Mucosa of gallbladder (tissue), 1 donor: ENCODE measurements at places on chromosomes 6 and 20.

- DNase-seq, result no peak
These were observed 197.0 kb downstream of the DLL1 start for GRCh38 chr6:170093658-170094596.

- no peak for DNase-seq
These were observed 81.0 kb downstream of the AKAP7 start for GRCh38 chr6:131216246-131216645.

DNA sequence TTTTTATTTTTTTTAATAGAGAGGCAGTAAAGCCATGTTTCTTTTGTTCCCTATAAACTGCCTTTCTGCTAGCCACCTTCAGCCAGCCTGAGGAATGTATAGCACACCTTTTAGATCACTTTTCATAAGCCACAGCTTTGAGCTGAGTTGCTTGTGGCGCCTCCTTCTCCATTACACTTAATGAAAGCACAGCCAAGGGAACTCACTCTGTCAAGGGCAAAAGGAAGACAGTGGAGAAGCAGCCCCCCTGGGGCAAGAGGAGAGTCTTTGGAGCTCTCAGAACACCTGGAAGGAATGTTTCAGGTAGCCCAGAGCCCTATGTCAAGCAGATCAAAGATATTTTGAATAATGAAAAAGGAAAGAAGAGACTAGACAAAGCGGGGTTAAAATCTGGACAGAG is 235.1 kb downstream of the CLIC5 start:
- no peak for DNase-seq

DNA sequence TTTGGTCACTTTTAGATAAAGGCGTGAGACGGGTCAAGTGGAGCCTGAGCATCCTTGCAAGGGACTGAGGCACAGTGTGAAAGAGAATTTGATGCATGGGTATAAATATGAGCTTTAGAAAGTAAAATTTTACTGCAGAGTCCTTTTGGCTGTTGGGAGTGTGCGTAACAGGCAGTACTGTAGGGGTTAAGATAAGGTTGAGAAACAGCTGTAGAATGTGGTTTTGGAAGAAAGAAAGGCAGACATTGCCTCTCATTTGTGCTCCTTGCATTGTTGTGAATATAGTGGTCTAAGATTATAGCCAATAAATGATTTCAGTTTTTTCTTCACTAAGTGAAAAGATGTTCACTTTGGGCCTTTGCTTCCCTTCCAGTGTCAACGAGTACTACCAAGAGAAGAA is 73.0 kb downstream of the RREB1 start:
- DNase-seq, result no peak

DNA sequence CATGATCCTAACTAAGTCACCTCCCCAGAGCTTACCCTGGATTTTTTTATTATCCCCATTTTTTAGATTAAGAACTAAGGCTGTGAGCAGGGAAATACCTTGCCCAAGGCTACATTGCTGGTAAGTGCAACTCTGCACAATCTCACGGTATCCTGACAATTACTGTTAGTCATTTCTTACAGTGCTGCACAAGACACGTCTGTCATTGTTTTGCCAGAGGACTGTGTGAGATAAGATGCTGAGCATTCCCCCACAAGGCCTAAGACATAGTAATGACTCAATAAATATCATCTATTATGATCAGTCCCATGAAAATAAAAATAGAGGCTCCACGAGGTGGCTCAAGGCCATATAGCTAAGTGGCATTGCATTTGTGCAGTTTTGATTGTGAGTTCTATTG is 21.0 kb downstream of the PFDN4 start:
- DNase-seq, result no peak

GRCh38 chr6:11876934-11877433 is 98.4 kb upstream of the ADTRP start:
- DNase-seq, result no peak

- DNase-seq, result no peak
These were observed 72.7 kb downstream of the FOXO3 start for GRCh38 chr6:108633436-108633835.

GRCh38 chr20:63942969-63943807 is 13.0 kb downstream of the UCKL1 start:
- DNase-seq, result no peak

DNA sequence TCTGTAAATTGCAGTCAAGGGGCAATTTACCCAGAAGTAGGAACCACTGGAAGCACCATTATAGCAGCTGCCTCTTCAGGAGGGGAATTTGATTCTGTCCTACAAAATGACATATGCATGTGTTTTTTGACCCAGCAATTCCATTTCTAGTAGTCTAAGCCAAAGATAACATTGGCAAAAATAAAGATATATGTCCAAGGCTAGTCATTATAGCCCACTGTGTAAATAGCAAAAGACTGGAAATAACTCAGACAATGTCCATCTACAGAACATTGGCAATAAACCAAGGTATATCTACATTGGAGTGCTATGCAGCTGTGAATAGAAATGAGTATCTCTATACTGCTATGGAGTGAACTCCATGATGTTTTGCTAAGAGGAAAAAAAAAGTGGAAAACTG is 12.5 kb upstream of the PANK2 start:
- DNase-seq, result no peak

DNA sequence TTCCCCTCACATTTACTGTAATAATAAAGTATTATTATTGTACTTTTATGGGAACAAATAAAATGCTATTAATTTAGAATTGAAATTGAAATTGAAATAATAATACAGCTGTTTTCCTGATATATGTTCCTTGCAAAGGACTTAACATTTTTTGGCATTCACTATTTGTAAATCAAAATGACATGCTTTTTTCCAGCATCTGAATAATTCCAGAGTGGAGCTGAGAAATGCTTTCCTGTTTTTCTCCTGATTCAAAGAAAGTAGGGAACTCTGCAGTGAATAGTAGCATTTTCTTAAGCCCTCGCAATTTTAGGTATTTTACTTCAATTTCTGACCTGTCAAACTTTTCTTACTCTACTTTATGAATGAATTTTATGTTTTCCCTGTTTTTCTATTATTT is 72.1 kb downstream of the PHACTR2 start:
- no peak for DNase-seq

DNA sequence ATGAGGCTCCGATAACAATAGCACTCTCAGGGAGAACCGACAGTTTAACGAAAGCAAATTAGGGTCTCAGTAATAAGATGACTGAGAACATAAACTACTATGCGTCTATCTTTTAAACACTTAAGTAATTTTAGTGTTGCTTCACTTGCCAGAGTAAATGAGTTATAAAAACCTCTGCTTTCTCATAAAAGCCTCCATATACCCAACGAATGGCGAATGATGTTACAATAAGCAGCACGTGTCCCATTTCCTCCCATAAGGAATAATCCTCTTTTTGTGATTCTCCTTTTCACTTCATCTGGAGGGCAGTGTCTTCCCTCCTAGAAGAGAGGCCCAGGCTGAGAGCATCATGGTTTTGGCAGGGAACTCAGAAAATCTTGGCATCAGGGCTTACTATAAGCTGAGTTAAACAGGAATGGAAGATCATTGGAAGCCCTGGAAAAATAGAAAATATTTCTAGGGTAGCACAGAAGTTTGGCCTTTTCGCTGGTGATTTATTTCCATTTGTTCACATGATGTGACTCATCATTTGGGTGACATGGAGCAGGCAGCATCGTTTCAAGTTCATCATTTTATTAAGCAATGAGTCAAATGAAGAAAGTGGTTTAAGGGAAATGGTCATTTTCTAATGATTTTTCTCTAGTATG is 255.4 kb downstream of the ATXN1 start:
- no peak for DNase-seq

- DNase-seq, result no peak
These were observed 70.9 kb downstream of the JARID2 start for GRCh38 chr6:15316754-15317153.

GRCh38 chr6:41581381-41581991 is 35.3 kb downstream of the FOXP4 start:
- DNase-seq, result peak; percentile 54

DNA sequence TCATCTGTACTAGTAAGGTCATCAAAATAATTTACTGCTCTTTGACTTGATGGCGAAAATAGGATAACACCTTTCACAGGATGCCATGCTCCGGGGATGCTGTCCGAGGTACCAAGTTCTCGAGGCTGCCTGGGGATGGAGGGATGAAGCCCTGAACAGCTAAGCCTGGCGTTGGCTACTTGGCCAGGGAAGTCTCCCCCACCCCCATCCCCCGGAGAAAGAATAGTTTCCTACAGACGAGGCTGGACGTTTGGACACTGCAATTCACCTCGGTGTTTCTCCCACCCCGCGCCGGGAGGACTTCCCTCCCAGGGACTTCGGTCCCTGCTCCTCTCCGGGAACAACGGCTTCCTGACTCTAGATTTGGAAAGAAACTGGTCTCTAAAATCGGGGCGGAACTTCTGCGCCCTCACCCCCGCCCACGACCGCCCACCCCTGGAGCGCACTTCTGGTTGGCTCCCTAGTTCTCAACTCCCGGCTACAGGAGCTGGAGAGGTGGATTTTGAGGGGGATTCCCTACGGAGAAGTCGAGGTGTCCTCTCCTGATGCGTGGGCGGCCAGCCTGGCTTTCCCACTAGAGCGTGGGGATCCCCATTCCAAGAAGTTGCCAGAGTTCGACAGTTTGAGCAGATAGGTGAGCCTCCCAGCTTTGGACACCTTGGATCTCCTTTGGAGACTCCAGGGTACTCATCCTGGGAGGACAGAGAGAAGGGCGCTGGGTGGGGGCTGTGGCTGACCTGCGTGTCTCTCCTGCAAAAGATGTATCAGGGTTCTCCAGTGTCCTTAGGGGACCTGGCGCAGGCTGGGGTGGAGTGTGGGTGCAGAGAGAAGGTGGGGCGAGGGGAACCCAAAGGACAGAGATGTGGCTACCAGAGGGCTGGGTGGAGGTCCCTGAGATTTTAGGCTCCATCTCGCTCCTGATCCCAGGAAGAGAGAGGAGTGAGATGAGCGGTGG is 1.1 kb downstream of the PCSK2 start:
- DNase-seq, result no peak

DNA sequence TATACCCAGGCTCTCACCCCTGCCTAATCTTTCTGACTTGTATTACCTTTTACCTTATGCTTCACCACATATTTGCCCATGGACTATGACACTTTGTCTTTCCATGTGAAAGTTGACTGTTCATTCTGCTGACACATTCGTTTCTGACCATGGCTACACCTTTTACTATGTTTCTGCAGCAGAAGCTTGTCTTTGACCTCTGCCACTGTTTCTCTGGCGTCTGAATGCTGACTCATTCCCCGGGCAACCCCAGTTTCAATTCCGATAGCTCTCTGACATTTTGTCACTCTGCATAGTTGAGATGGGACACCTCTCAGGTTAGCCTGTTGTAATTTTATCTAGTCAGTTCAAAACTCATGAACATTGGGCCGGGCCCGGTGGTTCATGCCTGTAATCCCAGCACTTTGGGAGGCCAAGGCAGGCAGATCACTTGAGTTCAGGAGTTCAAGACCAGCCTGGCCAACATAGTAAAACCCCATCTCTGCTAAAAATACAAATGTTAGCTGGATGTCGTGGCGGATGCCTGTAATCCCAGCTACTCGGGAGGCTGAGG is 50.7 kb downstream of the SLC26A8 start:
- DNase-seq, result peak; percentile 55
